Progenitor cell of endocrine pancreas (in vitro differentiated cells): ENCODE measurements at places on chromosomes 4 and X.
A peak's percentile ranks its signal among the peaks of the same experiment; 100 is the strongest.

GRCh38 chrX:30824275-30824674, 64.8 kb downstream of the TAB3 start:
- no peak for DNase-seq

GRCh38 chr4:153063490-153063889, 127.4 kb downstream of the FHDC1 start:
- no peak for DNase-seq

GRCh38 chrX:131725001-131725654, 181.3 kb downstream of the OR13H1 start:
- DNase-seq: no peak

- DNase-seq: no peak
Measured at GRCh38 chr4:94673961-94674360, 83.8 kb upstream of the BMPR1B start.

DNA sequence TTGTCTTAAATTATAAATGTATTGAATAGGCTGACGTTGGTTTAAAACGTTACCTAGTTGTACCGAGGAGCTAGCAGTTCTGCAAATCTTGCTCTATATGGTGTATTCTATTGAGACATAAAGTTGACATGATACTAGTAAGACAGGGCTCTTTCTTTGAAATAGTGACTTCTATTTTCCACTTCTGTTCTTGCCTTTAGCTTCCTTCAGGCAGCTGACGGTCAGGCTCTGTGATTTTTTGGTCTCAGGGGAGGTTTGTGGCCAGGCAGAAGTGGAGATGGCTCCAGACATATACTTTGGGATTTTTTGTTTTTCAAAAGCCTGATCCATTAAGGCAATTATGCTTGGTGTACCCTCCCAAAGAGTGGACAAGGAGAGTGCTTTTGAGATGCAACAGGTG, 95.2 kb downstream of the SLC34A2 start:
- DNase-seq: no peak

GRCh38 chr4:170127758-170128157, 38.0 kb upstream of the AADAT start:
- DNase-seq: no peak

- DNase-seq: no peak
Measured at GRCh38 chr4:109005523-109005922, 242.7 kb upstream of the ETNPPL start.

DNA sequence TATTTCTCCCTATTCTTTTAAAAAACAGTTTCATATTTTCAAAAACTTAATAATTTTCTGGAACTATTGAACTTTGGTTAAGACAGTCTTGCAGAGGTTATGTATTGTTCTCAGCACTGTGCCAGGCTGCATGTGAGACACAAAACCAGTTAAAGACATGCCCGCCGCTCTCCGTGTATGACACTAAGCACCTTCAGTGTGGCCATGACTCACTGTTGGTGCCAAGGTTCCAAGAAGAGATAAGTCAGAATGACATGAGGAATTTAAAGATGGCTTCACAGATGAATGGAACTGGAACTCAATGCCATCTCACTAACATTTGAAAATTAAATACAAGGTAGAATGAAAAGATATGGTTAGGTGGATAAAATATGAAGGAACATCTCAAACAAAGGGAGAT, 525.5 kb upstream of the ZFP42 start:
- no peak for DNase-seq

GRCh38 chr4:38691251-38692008, 27.4 kb downstream of the KLF3 start:
- no peak for DNase-seq

DNA sequence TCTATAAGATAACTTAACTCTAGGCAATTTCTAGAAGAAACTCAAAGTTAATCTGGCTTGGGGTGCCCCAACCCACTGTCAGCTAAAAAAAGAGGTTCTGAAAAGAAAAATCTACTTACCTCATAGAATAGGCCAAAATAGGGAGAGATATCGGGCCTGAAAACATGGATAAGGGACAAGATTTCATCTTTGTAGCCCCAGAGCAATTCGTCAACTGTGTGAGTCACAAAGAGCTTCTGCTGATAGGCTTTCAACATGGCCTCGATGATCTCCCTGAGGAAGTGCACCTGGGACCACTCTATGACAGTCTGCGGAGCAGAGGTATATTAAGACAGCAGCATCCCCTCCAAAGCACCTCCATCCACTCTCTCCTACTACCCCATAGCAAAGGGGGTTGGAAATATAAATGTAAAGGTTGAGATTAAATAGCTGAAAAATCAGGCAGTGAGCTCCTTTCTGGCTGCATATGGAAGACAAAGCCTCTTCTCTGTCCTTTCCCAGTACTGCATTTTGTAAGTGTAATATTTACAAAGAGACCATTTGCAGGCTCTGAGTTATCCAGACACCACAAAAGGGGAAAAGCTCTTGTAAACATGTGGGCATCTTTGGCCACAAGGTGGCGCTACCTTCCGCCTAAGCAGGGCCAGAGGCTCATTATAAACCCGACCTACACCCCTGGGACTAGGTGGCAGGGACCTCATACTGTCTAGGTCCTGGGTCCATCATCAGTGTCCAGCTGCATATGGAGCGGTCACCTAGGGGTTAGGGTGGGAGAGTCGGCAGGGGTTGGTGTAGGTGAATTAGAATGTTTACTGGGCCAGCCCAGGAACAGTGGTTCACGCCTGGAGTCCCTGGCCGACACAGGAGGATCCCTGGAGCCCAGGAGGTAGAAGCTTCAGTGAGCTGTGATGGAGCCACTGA, 31.5 kb upstream of the NUP54 start:
- DNase-seq: peak; percentile 72

DNA sequence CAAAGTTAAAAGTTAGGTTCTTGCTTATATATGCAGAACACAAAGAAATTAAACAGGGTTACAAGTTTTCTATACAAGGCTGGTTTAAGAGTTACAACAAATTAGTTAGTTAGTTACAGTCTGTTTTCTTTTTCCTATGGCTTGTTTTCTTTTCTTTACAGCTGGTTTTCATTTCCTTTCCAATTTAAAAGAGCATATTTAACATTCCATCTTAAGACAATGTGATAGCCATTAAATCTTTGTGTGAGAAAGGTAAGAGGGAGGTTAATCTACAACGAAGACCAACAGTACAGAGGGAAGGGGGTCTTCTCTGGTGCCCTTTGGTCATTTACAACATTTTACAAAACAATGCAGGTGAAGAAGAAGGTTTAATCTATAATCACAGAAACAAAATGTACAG, 290.6 kb downstream of the ZNF674 start:
- no peak for DNase-seq

DNA sequence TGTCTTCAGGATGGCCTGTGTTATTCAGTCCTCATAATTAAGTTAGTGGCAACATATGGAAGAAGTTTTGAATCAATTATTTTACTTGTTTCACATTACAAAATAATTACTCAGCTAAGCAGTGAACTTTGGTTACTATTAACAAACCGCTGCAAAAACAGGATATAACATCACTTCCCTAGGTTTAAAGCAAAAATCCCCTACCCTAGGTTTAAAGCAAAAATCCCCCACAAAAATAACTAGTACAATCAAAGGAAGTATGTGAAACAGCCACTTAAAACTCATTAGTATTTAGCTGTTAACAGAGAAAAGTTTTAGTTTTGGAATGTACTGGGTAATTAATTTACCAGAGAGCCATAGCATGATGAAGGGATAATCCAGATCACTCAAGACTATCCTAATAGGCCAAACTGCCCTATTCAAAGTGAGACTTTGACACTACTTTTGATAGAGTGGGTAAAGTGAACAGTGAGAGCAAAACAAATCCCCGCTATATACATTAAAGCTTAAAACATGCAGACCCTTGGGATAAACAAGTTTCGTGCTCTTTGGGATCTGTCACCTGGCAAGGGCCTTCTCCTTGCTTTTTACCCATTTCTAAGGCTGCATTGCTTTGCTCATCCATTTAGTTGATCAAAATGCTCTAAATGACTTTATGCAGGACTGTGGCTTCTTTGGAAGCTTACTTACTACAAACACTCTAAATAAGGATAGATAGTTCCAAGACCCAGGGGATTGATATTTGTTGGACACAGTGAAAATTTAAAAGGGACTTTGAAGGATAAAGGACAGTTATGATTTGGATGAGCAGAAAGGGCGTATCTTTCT, 36.4 kb upstream of the GPR174 start:
- DNase-seq: no peak

DNA sequence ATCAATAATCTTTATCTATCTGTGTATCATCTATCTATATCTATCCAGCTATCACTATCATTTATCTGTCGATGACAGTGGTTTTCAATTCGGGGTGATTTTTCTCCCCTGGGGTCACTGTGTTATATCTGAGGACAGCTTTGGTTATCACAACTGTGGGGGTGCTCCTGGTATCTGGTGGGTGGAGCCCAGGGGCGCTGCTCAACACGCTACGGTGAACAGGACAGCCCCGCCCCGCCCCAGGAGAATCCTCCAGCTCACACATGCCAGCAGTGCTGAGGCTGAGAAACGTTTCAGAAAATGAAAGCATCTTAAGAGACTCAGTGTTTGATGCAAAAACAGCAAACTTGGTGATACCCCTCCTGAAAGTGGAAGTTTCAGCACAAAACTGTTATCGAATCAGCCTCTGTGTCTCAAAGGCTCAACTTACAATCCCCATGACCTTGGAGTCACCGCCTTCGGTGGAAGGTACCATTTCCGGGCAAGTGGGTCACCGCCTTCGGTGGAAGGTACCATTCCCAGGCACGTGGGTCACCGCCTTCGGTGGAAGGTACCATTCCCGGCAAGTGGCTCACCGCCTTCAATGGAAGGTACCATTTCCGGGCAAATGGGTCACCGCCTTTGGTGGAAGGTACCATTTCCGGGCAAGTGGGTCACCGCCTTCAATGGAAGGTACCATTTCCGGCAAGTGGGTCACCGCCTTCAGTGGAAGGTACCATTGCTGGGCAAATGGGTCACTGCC, 315.3 kb downstream of the DHRSX start:
- no peak for DNase-seq

DNA sequence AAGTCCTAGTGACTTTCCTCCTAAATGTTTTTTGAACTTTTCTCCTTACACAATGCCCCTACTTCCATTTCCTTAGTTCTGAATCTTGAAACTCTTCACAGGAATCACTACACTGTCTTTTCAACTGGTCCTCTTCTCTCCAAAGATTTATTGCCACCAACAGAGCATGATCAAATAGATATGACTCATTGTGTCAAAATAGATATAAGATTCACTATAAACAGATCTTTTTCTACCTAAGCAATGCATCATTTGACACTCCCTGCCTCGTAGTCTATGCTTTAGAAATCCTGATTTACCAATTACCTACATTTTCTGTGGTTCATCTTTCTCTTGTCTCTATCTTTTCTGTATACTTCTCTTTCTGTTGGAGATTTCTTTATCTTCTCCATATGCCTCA, 789.6 kb upstream of the SLIT2 start:
- DNase-seq: no peak

GRCh38 chr4:37889849-37890800, 759 bp upstream of the TBC1D1 start:
- DNase-seq: peak; percentile 10

DNA sequence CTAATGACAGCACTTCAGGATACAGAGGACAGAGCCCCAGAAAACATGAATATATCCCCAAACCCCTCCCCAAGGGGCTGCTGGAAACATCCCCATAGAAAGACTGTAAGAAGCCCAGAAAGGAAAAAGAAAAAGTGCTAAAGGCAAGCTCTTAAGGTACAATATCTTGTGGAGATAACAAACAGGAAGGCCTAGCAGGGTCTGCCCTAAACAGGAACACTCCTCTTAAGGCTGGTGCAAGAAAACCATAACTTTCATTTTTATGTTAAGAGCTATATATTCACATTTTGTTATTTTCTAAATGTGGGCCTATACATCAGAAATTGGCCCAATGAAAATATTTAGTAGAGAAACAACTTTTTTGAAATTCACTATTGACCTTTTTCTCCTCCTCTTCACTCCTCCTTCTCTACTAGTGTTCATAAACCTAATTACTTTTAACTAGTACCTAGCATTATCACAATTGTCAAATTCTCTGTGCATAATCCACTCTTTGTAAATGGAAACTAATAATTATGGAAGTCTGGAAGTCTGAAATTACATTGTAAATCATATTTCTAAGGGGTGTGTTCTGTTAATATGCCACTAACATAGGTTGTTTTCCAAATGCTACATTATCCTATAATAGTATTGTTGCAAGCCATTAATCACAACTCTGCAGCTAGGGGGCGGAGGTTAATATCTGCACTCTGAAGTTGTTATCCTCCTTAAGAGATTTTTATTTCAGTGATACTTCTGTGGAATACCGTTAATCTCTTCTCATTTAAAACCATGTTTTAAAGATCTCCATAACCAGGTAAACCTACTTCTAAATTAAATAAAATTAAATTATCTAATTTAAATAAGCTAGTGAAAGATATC, 59.8 kb downstream of the CASK start:
- DNase-seq: no peak

- no peak for DNase-seq
Measured at GRCh38 chr4:2073808-2074481, 14.8 kb downstream of the NAT8L start.
